ENCODE measurements at places on chromosomes 12 and 14.

DNA sequence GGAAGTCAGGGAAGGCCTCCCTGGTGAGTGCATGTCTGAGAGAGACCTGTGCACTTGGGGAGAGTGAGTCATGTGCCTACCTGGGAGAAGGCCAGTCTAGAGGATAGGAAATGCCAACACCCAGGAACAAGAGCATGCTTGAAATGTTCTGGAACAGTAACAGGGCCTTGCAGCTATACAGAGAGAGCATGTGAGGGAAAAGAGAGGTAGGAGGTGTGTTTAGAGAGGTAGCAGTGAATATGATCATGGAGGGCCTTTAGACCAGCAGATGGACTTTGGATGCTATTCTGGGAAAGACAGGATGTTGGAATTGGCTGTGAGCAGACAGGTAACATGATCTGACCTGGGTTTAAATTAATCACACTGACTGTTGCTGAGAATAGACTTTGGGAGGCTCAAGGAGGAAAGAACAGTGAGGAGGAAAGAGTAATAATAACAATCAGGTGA is 1143.6 kb downstream of the FLRT2 start:
- DNase-seq, result no peak

DNA sequence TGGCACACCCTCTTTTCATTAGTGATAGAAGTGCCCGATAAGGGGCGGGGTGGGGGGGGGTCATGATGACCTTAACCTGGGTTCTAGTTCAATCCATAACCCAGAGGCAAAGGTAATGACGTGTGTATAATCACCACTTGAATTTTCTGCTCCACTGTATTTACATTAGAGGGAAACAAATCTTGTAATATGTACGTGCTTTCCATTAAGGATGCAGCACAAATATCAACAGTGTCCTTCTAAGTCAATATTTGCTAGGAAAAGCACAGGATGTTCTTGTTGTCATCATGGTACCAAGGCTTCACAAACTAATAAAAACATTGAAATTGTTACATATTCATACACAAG is 121.2 kb upstream of the SLC38A2 start:
- no peak for DNase-seq

DNA sequence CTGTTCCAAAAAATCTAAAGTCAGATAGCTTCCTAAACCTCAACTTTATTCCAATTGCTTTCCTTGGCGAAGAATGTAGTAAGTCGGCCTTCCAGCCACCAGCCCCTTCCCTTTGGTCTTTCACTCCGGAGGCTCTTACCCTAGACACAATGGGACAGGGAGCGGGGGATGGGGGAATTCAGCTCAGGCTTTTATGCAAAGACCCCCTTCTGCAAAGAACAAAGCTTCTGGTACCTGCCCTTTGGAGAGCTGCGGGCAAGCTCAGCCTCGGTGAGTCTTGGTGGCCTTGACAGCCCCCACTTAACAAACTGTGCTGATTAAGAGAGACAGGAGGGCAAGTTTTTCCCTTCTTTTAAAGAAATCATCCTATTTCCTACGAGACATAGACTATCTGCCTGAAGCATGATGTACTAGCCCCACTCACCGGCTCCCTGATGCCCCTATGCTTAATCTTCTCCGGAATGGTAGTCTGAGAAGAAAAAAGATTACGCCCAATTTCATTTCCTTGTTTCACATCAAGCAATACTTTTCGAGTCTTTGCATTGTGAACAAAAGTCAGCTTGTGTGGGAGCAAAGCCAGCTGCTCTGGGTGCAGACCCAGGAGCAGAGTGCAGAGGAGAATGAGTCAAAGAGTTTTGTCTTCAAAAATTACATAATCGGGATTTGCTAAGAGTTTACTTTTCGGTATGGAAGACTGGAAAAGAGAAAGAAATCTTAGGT is 1.5 kb upstream of the NANOG start:
- no peak for DNase-seq

DNA sequence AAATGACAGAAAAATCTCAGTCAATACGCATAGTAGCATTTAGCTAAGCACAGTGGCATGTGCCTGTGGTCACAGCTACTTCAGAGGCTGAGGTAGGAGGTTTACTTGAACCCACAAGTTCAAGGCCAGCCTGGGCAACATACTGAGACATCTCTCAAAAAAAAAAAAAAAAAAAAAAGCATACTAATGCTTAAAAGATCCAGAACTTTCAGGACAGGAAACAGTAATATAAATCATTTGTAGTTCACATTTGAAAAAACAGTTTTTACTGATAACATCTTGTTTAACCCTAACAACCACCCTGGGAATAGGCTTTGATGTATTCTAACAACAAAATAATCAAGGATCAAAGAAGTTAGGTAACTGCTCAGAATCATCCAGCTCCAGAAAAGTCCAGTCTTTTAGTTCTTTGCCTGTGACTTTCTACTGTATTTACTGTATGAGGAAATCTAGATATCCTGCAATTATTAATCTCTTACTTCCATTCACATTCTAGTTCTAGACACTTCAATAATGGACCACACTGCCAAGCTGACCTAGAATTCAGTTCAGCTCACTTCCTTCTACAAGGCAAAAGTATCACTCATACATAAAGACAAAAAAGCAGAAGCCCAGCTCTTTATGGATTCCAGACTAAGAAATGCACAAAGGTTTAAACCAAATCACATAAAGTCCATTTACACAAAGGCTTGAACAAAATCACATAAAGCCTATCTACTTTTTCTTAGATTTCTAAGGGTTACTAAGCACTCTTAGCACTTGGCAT is 28.5 kb downstream of the PAWR start:
- DNase-seq, result no peak

DNA sequence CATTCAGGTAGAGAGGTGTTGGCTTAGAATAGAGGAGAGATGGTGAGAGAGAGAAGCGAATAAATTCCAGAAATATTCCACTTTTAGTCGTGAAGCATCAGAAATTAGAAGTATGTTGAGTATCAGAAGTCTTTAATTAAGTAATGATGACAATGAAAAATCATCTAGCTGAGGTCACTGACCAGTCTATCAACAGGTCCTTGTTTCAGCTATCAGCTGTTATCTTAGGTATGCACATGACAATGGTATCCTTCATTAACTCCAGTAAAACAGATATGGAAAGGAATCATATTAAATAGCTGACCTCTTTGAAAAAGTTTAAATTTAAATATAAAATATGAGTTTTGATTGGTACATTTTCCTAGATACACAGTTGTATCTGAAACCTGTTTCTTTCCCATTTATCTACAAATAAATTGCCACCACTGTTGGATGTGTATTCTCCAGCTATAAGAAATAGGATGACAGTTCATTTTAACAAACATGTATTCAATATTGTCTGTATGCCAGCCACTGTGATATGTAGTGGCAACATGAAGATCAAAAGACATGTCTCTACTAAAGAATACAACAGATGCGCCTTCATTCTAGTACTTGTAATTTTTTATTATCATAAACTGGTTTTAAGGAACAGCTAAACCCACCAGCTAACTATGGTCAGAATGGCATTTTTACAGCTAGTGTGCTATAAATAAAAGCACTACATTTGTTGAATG is 424.2 kb upstream of the DCN start:
- DNase-seq, result no peak

DNA sequence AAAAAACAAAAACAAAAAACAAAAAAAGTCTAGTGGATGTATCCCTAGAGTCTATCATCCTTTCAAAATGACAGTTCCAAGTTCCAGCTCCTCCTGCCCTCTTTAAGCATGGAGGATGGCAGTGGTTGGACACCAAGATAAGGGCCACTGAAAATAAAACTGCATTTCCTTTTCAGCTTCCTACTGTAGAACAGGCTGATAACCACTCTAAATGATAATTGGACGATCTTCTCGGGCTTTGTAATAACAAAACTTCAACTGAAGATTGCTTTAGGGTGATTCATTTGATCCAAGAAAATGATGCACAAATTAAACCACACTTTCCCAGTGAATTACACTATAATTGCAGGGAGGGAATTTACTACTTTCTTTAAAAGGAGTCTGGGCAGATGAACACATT is 42.2 kb upstream of the CRACR2A start:
- DNase-seq, result no peak

DNA sequence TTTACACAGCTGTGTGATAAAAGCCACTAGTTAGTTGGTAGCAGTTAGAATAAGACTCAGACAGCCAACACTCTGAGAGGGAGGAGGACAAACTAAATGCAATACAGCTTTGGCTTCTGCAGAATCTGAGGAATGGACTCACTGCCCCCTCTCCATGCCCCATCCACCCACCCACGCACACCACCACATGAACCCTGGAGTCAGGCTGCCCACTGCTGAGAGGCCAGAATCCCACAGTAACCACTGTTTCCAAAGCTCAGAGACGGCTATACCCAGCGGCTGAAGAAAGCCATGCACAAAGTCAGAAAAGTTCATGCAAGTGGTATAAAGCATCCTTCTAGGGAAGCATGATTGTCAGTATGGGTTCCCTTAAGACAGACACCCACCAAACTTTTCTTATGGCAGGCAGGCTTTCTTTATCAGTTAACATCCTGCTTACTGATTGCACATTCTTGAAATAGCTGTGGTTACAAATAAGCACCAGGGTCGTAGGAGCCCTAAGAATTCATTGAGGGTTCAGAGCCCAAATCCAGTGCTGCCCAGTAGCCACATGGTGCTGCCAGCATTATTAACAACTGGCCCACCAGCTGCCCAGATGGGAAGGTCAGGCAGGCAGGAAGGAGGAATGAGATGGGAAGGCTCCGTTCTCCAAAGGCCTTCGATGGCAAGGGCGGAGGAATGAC is 61.5 kb downstream of the NT5DC3 start:
- DNase-seq, result no peak
